ENCODE measurements at places on chromosomes 6 and 20.

DNA sequence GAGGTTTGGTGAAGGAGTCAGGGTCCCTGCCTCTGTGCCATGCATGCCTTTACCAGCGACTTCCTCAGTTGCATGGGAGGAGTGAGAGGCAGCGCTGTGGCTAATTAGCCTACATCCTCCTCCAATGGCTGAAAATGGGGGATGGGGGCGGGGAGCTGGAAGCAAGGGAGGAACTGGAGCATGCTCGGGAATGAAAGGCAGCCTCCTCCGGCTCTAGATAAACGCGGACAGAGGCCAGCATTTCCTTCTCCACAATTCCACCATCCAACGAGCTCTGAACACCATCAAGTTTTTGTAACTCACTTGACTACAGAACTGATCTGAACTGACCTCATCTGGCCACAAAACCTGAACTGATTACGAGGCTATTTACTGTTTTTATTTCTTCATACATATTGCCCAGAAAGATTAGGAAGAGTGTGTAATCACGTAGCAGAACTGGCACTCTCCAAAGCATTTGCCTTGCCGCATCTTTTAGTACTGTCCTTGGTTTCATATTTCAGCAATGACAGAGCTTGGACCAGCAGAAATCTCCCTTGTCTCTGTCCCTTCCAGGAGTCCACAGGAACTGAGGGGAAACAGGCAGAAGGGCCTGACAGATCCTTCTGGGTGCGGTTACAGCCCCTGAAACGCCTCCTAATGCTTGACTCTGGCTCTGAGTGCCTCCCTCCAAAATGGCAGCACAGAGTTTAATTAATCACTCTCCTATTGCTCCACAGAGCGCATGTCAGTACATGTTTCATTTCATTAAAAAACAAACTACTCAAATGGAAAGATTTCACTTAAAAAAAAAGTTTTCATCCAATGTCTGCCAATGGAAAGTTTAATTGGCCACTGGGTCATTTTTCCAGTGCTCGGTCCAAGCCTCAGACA lies 58.2 kb upstream of the TRAF3IP2 start:
- no peak for DNase-seq

DNA sequence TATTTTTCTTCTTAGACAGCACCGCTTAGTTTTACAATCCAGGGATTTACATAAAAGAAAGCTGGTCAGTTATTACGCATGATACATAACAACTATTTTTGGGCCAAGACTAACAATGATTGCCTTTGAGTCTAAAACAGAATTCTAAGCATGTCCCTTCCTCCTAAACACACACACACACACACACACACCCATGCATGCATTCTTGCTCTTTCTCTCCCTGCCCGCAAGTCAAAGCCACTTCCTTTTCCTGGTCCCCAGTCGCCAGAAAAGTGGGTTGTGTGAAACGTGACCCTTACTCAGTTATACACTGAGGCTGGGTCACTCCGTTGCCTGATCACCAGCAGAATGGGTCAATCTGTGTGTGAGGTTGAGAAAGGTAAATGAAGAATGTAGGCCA lies 31.4 kb downstream of the FYN start:
- DNase-seq = no peak

GRCh38 chr20:6057139-6057538 lies 3.3 kb upstream of the LRRN4 start:
- DNase-seq = no peak

GRCh38 chr6:114063956-114064355 lies 93.0 kb upstream of the HDAC2 start:
- no peak for DNase-seq

GRCh38 chr6:84568971-84569370 lies 195.4 kb downstream of the TBX18 start:
- DNase-seq = no peak

DNA sequence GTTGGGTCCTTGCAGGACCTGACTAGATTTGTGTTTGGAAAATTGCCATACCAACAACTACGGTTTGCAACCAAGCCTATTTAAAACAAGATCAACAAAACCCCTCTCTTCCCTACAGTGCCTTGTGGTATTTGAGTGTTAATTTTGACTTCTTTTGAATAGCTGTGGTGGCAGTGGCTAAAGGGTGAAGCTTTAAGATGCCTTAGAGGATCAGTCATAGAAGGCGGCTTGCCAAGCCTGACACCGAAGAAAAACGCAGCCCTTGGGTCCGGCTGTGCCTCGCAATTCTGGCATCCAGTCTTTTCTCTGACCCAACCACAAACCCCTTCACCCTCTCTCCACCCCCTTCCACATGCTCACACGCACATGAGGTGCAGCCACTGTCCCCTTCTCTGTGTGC lies 32.6 kb downstream of the BMP6 start:
- no peak for DNase-seq

GRCh38 chr20:9500121-9500520 lies 14.3 kb upstream of the LAMP5 start:
- no peak for DNase-seq

- DNase-seq = no peak
These were observed 230.4 kb upstream of the KCNG1 start for GRCh38 chr20:51253280-51253679.

DNA sequence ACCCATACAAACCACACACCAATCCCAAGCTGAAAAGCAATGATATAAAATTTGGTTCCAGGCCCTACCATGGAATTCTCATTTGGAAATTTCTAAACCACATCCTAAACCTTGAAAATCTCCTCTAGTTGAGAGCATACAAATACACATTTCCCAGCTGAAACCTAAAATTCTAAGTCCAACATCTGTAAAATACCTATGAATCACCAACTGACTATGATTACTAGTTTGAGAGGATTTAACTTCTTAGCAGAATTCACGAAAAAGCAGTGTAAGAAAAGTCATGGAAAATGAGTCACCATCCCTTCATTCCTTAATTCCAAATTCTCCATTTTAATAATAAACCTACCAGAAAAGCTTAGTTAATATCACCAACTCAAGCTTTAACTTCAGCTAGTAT lies 15.4 kb downstream of the RANBP9 start:
- DNase-seq = no peak

- no peak for DNase-seq
These were observed 1.7 kb upstream of the TFAP2C start for GRCh38 chr20:56627122-56628014.

DNA sequence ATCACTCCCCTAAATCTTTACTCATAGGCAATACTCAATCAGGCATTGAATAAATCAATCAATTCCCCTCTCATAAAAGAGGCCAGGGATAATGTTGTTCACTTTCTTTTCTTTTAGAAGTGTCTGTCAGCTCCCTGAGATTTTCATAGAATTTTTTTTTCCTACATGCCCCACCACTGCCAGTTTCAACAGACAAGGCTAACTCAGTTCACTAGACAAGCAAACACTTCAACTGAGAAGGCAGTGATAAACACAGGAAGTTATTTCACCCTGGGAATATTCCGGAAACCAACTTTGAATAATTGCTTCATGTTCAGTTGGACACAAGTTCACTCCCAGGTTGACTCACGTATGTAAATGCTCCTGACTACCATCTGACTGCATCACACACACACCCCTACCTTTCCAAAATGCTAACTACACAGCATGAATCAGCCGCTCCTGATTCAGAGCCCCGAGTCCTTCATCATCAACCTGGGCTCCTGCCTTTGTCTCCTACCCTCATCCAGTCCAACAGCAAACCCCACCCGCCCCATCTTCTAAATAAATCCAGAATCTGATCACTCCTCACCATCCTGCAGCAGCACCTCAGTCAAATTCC lies 143.9 kb downstream of the BCAS1 start:
- no peak for DNase-seq

GRCh38 chr6:71346334-71346694 lies 57.7 kb downstream of the OGFRL1 start:
- no peak for DNase-seq

GRCh38 chr6:28812778-28813569 lies 110.8 kb downstream of the TRIM27 start:
- no peak for DNase-seq

DNA sequence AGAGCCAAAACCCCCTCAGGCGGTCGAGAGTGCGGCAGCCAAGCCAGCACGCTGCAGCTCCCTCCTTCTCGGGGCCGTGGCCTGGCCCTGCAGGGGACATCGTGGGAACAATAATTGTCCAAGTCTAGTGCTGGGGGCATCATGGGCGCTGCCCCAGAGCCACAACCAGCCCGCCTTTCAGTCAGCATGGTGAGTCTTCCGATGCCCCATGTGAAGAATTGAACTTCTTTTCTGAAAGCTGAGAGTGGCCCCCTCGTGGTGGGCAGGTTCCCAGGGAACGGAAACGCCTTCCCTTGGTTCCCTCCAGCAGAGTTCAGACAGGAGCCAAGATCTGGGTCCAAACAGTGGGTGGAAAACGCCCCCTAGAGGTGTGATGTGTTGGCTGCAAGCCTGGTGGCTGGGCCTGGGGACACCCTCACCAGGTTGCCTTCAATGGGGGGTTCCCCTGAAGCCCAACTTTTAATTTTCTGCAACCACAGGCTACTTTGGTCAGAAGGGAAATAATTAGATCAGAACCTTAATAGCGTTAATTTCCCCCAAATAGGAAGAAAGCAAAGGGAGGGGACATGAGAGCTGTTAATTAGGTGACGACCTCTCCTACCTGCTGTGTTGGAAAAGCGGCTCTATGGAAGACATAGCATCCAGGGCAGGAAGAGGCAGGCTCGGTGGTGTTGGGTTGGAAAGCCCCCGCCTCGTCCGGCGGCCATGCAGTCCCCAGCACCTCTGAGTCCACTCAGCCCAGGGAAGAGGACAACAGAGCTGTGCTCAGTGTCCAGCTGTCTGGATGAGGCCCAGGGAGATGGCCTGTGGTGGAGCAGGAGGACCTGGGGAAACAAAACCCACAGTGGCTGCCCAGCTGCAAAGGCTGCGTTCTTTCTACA lies 4.7 kb upstream of the MRGBP start:
- DNase-seq = peak; percentile 96

- DNase-seq = no peak
These were observed 39.4 kb downstream of the CARMIL1 start for GRCh38 chr6:25318589-25318988.

- no peak for DNase-seq
These were observed 67.2 kb upstream of the TBC1D7 start for GRCh38 chr6:13395272-13396237.

DNA sequence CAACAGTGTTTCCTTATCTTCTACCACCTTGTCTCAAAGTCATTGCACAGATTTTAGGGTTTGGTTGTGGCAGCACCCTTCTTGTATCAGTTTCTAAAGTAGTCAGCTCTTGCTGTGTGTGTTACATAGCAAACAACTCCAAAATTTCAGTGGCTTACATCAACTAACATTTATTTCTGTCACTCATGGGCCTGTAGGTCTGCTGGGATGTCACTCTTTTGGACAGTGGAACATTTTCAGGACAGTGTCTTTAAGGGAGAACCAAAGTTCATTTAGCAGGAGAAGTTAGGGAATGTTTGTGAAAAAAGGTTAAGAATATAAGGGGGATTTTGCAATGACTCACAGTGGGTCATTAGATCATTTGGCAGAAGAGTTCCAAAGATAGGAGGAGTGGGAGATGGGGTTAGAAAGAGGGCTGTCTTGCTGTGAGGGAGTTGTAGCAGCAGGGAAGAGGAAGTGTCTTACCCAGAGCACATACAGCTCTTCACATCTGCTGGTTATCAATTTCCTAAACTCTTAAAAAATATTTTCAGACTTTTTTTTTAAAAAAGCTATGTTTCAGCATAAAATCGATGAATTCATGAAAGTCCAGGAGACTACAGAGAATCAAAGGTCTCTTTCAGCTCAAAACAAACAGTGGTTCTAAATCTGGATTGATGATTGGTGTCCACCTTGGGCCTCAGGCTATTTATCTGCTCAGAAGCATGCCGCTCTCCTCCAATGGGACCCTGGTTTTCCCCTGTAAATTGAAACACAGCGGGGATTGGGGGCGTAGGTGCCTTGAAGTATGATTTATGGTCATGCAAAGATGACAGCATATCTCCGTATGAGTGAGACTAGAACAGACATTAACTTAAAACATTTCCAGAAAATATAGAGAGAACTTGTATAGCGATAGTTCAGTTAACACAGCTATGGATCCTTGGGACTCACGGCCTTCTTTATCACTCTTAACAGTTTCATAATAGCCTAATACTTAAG lies 117.3 kb downstream of the B3GAT2 start:
- DNase-seq = no peak

GRCh38 chr6:135146162-135146934 lies 34.8 kb upstream of the MYB start:
- DNase-seq = no peak

DNA sequence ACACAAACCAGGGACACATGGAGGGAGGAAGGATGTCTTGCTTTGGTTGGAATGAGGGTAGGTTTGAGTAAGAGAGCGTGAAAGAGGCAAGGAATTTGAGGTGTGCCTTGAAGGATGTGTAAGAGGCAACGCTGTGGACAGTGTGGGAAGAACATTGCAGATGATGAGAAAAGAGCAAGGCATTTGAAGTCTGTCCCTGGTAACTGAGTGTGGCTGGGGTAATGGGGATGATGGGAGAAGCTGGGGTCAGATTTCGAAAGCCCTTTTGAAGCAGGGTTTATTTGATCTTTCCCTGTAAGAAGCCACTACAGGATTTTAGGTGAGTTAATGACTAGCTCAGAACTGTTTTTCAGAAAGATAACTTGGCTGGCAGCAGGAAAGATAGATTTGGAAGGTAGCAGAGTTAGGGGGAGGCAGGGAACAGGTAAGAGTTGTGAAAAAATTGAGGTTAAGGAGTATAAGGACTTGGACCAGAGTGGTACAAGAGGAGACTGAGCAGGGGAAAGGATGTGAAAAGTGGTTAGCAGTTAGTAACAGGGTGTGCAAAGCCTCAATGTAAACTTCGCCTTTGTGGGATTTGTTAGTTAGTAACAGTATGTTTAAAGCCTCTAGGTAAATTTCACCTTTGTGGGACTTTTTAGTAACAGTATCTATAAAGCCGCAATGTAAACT lies 17.7 kb downstream of the UTRN start:
- DNase-seq = peak; percentile 51

DNA sequence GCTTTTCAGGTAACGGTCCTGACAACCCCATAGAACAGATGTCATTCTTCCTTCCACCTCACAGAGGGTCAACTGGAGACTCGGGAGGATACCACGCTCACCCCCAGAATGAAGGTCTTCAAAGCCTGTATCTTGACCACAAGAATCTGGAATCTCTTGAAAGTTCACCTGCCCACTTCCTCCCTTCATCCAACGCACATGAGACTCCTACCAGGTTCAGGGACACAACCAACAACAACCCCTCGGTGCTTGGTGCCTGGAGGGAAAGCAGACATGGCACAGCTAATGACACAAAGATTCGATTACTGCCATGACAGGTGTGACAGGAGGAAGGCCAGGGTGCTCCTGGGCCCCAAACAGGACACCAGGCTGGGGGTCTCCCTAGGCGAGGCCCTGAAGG lies 8.2 kb downstream of the PMEPA1 start:
- no peak for DNase-seq

- no peak for DNase-seq
These were observed 904.1 kb upstream of the MANEA start for GRCh38 chr6:94673251-94673650.

DNA sequence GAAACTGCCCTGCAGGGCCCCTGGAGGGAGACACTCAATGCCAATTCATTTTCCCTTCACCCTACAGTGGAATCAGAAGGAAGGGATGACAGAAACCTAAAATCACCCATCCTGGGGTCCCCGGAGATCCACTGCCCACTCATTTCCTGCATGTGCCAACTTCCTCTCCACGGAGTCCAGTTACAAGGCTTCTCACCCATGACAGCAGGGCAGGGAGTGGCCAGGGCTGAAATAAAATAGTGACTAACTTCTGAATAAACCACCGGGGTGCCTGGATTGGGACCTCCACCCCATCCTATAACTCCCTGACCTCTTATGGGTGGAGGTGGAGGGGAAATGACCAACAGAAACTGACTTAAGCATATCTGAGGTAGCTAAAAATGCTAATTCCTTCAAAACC lies 362.3 kb downstream of the MAFB start:
- no peak for DNase-seq

Data from Caco-2 (cell line).